ENCODE measurements at places on chromosomes 2 and 18.

- no peak for DNase-seq
Measured at GRCh38 chr2:108893277-108893676, 95.7 kb downstream of the EDAR start.

GRCh38 chr18:29849144-29849543 is 1193.4 kb downstream of the DSC3 start:
- DNase-seq = no peak

GRCh38 chr18:30094556-30094955 is 948.0 kb downstream of the DSC3 start:
- no peak for DNase-seq

DNA sequence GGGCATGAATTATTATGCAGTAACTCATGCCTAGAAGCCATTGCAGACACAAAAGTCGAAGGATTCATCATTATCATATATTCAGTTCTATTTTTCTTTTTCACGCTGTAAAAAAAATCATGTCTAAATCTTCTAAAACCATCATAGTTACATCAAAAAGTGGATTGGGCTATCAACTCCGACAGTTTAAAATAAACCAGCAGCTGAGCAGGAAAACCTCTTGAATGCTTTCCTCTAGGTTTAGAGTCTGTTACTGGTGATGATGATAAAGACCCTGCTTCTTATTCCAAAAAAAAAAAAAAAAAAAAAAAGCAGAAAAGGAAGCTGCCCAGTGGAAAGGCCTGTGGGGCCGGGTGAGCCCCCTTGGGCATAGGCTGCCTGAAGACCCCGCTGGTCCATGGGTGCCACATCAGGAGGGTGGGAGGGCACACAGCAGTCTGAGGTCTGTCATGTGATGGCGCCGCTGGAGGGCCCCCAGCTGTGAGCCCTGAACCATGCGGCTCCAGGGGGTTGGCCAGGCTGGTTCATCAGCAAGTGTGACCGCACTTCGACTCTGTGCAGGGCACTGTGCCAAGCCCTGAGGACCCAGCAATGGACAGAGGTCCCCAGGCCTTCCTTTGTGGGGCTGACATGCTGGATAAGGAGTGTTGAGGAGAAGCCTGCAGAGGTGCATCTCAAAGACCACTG is 199.6 kb downstream of the EIPR1 start:
- no peak for DNase-seq

GRCh38 chr2:142596334-142597088 is 281.0 kb upstream of the KYNU start:
- no peak for DNase-seq

GRCh38 chr2:5885451-5886173 is 193.4 kb downstream of the SOX11 start:
- no peak for DNase-seq

DNA sequence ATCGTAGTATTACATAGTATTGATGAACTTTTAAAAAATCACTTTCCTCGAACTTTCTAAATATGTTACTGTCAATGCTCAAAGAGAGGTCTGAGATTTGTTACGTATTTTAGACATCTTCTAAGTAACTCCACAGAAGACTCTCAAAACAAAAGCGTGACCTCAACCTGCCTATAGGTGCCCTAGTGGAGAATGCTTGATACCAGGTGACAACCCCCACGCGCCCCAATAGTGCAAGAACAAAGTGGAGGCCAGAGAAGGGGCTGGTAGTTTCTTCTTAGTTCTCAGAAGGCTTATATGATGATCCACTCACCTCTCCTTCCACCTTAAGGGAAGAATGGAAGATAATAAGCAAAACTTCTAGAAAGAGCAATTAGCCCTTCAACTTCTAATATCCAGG is 102.6 kb downstream of the ANKRD44 start:
- DNase-seq = no peak

DNA sequence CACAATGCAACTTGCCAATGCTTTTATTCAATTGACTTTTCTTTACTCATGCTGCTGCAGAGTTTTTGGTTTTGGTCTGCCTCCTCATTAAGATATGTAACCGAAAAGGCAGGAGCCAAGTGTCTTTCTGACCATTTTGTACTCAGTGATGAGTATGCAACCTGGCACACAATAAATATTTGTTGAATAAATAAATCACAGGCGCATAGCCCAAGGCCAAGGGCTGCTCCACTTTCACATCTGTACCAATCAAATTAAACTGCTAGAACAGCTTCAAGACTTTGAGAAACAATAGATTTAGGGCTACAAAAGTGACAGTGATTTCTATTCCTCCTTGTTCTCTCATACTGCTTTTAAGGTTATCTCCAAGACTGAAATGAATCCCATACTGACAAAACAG is 828.2 kb downstream of the RNF144A start:
- DNase-seq = no peak

DNA sequence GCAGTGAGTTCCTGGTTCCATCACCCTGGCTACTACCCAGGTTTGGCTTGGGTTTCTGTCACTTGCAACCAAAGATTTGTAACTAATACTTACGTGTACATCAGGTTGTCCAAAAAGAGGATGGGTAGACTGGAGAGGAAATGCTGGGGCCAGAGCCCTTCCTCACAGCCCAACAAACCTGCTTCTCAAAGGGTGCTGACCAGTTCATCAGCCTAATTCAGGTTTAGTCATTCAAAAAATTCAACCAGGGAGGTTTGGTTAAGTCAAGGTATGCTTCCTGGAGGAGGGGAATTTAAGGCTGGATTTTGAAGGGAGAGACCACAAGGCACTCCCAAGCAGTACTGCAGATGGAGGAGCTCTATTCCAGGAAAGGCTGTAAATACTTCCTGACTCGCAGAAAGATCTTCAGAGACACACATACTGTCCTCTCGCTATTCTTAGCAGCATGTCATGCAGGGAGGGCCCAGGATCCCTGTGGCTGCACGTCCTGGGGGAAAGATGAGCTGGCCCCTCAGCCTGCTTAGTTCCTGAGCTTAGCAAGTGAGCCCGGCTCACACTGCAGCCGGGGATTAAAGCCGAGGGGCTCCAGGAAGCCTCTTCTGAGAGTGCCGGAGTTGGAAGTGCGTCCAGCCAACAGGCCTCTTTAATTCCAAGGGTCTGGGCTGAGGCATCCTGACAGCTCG is 40.0 kb upstream of the BIN1 start:
- no peak for DNase-seq

DNA sequence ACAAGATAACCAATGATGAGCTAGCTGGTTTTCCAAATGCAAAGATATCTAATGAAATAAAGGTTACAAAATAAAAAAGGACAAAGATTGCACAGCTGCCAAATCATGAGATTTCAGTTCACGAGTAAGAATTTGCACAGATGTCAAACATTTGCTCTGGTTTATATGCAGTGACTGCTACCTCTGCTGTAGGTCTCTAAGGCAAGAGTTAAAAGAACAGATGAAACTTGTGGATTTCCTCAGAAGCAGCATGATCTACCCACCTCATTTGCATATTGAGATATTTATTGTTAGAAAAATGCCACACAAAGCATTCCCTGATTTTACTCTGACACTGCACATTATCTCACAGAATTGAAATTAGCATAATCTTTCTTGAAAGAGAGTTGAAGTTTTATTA is 763.2 kb upstream of the ZEB2 start:
- DNase-seq = no peak

GRCh38 chr18:25289001-25289631 is 62.9 kb downstream of the ZNF521 start:
- no peak for DNase-seq

DNA sequence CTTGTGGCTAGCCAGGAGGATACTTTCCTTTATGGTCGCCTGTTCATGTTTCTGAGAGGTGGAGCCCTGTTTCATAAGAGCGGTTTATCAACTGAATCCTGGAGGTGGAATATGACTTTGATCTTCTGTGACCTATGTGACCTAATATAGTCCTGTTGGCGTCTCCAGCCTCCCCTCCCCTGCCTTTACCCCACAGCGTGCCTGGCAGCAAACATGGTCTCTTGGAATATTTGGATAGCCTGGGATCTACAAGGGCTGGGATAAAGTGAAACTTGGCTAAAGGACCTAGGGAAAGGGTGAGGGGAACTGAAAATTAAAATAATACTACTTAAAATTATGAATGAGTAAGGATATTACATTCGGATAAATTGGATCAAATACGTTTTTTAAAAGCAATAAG is 246.0 kb downstream of the BABAM2 start:
- no peak for DNase-seq

- DNase-seq = peak; percentile 58
Measured at GRCh38 chr2:16617282-16618266, 48.1 kb downstream of the CYRIA start.

GRCh38 chr2:179936654-179937053 is 70.4 kb downstream of the CWC22 start:
- DNase-seq = peak; percentile 21

DNA sequence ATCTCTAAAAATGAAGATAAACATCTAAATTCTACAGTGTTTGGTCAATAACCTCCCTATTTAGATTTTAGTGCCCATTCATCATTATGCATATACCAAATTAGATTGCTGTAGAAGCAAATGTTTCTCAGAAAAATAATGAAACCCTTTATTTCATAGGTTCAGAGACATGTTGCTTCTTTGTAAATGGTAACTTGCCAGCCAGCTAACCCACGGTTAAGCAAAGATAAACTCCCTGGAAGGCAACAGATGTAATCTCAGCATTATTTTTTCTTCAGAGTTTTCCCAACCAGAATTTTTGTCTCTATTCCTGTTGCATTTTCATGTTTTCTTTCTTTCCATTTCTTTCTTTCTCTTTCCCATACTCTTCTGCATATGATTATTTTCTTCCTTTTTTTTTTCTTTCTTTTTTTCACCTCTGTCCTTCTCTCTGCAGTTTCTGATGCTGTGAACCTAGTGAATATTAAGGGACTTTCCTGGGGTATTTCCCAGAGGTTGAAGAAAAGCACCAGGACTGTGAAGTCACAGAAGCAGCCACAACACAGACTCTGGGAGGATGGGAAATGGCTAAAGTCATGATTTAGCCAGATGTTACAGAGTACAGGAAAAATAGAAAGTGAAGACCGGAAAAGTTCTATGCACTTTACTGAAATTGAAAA is 50.0 kb upstream of the DSG1 start:
- no peak for DNase-seq

DNA sequence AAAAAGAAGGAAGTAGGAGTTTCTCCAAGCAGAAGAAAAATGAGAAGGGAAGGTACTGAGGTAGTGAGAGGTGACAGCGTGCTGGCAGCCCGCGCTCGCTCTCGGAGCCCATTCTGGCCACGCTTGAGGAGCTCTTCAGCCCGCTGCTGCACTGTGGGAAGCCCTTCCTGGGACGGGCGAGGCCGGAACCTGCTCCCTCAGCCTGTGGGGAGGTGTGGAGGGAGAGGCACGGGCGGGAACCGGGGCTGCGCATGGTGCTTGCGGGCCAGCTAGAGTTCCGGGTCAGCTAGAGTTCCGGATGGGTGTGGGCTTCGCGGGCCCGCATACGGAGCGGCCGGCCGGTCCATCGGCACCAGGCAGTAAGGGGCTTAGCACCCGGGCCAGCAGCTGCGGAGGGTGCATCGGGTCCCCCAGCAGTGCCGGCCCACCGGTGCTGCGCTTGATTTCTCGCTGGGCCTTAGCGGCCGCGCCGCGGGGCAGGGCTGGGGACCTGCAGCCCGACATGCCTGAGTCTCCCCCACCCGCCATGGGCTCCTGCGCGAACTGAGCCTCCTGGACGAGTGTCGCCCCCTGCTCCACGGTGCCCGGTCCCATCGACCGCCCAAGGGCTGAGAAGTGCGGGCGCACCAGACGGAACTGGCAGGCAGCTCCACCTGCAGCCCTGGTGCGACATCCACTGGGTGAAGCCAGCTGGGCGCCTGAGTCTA is 11.1 kb upstream of the CYS1 start:
- DNase-seq = no peak

- no peak for DNase-seq
Measured at GRCh38 chr2:207693641-207694249, 17.7 kb upstream of the CCNYL1 start.

GRCh38 chr18:34639687-34640086 is 70.4 kb upstream of the DTNA start:
- peak; percentile 6 for DNase-seq

DNA sequence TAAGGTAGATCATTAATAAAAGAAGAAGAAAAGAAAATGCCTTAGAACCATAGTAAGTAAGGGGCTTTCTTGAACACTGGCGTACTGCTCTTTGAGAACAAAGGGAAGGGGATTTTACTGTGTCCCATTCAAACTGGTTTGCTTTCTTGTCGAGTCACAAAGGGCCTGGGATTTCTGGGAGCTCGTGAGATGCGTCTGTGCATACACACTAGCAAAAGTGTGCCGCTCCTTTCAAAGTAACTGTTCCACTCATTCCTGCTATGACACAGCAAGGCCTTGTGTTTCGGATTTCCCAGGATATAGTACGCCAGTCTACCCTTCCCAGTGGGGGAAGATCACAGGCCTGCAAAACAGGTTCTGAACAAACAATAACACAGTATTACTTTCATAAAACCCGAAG is 93.0 kb downstream of the KCTD18 start:
- no peak for DNase-seq

DNA sequence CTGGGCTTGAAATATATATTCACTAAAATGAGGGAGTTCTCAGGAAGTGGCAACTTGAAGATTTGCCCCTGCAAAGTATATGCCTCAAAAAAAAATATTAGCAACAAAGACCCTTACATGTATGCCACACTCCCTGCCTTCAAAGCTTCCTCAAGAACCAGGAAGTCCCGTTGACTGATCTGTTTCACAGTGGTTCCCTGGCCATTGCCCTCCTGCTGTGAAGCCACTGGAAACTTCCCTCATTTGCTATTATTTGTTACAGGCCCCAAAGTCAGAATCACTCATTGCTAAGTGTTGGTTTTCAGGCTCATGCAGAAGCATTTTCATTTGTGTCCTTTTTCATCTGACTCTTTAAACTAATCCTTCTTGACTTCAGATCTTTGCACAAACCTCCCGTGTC is 421.5 kb downstream of the ZNF521 start:
- DNase-seq = no peak

DNA sequence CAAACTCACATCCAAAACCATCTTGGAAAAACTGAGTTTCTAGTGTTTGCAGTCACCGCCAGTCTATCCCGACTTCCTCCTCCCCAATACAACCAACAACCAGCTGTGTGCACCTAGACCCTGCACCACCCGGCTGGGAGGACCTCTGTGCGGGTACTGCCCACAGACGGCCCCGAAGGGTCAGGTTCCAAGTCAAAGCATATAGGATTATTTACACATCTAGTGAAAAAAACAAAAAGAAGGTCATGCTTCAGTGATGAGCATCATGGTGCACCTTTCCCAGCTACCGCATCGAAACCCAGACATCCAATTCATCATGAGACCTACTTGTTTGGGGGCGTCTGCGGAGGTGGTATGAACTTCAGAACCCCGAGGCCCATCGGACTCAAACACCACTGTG is 124.8 kb downstream of the ZNF516 start:
- DNase-seq = no peak

GRCh38 chr2:262117-262516 is 1.7 kb downstream of the SH3YL1 start:
- DNase-seq = no peak

DNA sequence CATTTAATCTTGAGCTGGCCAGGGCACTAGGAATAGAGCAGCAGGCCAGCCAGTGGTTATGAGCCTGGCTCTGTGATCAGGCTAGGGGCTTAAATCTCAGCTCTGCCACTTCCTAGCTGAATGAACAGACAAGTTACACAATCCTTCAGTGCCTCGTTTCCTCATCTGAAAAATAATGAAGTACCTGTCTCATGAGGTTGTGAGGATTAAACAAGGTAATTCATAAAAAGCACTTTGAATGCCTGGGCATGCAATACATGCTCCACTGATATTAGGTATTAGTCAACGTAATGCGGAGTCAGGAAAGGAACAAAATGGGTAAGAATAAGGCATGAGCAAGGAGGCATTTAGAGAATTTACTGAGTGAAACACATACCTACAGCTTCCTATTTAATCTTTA is 100.2 kb downstream of the CCBE1 start:
- no peak for DNase-seq

Measured in OCI-M1 (cell line).